ENCODE measurements at places on chromosomes 7 and 10. TPM values are rescaled to one million over a fixed set of nuclear protein-coding genes. Genes with fewer than 3 reads are reported as not detected.

DNA sequence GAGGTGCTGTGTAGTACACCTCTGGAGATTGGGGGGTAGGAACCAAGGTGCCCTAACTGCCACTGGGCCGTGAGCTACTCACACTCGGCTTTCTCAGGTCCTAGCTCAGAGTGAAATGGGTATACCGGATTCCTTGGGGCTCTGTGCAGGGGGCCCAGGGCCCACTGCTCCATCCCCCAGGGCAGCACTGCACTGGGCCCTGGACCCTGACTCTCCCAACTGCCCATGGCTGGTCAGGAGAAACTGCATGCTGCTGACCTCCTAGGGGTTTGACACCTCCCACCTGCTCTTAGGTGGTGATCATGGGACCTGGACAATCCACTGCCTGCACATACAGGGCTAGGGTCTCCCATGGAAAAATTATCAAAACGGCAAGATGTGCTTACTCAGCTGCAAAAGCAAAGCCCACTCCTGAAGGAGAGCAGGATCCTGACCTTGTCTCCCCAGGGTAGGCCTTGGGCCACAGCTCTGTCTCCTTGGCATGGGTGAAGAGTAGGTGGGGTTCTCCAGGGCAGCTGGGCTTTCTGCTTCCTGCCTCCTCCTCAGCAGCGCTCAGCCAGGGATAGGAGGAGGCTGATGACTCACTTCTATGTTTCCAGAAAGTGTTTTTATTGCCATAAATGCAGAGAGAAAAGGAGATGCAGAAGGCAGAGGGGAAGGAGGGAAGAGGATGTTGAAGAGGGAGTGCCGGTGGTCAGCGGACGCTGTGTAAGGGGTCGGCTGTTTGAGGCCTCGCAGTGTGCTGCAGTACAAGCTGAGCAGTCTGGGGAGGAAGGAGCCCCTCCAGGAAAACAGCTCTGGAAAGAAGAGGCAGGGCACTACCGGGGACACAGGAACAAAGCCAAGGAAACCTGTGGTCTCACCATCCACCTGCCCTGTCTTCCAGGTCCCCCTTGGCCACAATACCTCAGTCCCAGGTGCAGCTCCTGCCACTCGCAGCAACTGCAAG, 107.8 kb downstream of the ARHGAP22 start:
- DNase-seq: peak; percentile 12

DNA sequence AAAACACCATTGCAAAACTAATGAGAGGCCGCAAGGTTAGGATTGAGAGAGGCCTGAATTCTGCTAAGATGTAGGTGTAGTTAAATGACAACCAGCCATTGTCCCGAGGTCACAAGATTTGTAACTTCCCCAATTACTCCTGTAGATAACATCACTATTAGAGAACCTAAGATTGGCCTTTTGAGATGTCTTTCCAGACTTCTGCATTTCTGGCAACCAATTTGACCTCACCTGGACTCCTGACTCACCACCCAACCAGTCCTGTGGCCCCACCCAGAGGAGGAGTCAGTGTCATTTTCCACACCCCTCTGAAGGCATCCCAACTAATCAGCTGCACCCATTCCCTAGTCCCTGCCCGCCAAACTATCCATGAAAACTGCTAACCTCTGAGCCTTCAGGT, 115.7 kb downstream of the PRKAG2 start:
- no peak for DNase-seq

GRCh38 chr10:4074545-4075407, 289.8 kb upstream of the KLF6 start:
- DNase-seq: no peak

COPS6 gene
- 42.6 TPM for total RNA-seq

TET1 gene
- total RNA-seq: 0.81 TPM

DNA sequence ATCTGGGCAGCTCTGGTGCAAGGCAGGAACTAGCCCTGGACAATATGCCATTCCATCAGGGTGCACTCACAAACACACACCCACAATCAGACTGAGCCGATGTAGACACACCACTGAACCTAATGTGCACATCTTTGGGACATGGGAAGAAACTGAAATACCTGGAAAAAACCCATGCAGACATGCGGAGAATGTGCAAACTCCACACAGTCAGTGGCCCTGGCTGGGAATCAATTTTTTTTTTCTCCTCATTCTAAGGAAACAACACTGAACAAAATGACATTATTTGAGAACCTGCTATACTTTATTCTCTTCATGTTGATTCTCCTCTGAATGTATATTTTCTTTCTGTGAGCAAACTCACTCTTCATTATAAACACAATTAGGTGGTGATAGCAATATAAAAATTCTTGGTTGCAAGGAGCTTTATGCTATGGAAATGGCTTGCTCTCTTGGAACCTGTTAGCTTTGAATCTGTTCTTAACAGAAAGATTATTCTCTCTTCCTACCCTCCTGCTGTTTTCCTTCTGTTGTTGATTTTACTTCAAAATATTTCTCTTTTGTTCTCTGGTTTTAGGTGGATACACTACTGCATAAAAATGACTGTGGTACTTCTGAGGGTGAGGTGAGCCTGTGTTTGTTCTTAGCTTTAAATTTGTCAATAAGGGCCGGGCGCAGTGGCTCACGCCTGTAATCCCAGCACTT, 33.0 kb upstream of the MICU1 start:
- DNase-seq: no peak

- DNase-seq: no peak
These were observed 269.1 kb downstream of the SUGCT start for GRCh38 chr7:40403703-40404476.

GNGT1 gene
- total RNA-seq: not detected

RPEL1 gene
- total RNA-seq: not detected
